ENCODE measurements at places on chromosomes 12 and 14.

- no peak for DNase-seq
Measured at GRCh38 chr14:81247271-81247766, 26.6 kb upstream of the GTF2A1 start.

- DNase-seq, result peak; percentile 9
Measured at GRCh38 chr14:88614218-88614907, 51.5 kb downstream of the ZC3H14 start.

- no peak for DNase-seq
Measured at GRCh38 chr12:63037746-63038712, 103.1 kb upstream of the PPM1H start.

DNA sequence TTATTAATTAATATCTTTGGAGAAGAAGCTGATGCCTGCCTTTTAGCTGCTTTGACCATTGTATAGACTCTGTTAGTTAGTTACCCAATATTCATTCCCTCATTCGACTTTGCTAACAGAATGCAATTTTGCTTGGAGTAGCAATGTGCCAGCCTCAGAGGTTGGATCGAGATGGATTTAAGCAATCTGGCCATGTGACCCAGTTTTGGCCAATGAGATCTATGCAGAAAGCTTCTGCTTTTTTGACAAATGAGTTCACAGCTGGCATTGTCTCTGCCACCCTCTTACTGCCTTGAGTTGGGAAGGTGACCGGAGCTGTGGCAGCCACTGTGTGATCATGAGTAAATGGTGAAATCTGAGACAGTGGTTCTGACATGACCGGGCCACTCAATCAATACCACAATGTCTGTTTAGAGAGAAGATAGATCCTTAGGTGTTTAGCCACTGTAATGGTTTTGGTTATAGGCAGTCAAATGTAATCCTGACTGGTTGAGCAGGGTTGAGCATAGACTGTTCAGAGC lies 74.9 kb upstream of the MED13L start:
- no peak for DNase-seq

DNA sequence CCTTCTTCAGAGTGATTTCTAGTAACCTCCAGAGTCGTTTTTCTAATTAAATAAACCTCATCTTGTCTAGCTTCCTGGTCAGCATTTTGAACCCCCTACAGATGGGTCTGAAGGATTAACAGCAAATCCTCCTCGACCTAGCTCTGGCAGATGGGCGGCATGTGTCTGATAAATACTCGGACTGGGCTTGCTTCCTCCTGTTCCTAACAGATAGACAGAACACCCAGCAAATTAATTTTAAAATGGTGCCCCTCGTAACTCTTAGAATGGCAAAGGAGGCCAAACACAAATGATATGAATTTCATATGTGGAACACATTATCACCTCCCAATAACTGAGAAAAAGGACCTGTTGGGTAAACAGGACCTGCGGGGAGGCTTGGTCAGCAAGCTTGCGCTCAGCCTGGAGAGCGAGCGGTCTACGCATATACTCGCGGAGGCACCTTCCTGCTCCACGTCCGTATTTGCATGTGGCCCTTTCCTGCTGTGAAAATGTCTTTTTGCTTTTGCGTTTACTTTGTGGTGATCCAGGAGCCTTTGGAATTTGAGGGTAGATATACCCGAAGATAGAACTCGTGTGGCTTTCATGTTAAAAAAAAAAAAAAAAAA lies 79.6 kb downstream of the OTX2 start:
- DNase-seq, result no peak

DNA sequence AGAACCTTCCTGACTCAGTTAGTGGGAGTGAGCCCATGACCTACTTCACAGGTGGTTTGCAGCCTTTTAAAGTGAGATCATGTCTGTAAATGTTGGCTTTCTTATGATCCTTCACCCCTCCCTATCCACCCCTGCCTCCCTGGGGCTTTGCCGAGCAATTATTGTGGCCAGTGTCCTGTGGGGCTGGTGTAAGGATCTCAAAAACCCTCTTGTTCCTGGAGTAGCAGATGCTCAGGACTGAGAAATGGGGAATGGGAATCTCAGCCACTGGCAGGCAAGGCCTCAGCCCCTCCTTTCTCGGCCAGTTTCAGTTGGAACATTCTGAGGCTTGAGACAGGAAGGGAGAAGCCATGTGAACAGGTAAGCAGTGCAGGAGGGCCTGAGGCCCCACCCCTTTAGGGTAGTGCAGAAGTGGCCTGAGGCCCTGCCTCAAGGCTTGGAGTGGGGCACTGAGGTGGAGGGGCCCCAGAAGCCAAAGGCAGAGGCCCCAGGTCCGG lies 53.8 kb downstream of the PLEKHG3 start:
- peak; percentile 31 for DNase-seq

GRCh38 chr12:9919443-9919842 lies 12.7 kb downstream of the CLEC2A start:
- no peak for DNase-seq

DNA sequence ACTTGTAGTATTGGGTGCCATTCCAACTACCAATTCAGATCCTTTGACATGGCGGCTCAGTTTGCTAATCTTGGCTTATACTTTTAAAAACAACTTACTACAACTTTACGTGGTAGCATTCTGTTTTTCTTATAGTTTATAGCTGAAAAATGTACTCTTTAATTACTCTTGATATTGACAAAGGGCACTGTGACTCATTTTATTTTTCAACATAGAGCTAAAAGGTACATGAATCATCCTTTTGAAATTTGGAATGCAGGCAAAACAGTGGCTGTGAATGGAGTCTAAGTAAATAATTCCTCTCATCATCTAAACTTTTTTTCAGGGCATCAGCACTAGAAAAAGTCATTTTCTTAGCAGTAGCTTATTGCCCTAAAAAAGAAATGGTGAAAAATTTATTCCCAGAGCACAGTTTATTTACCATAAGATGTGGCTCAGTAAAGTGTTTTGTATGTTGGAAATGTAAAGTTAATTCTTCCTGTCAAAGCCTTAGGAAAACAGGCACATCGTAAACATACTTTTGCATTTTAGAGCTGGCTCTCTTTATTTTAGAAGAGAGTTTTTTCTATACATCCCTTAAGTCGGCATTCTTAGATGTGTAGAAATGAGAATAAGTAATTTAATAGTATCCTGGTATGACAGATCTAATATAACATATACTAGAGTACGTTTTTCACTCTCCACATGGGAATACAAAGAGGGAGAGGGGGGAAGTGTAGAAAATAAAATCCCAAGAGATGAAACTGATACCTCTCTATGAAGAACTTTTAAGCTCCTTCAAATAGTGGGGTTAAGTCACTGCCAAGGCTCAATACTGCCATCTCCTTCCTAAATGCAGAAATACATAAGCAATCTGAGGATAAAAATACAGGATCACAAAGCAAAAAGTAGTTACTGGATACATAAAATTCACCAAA lies 55.2 kb downstream of the SLC25A21 start:
- DNase-seq, result peak; percentile 25

GRCh38 chr12:74957231-74957630 lies 252.4 kb downstream of the KCNC2 start:
- no peak for DNase-seq
